Forelimb muscle (tissue), 1 donor: ENCODE measurements at places on chromosomes 13 and 19. TPM values are rescaled to one million over a fixed set of nuclear protein-coding genes. Genes with fewer than 3 reads are reported as not detected.

- DNase-seq, result no peak
Observed at GRCh38 chr13:97311956-97312355, 89.8 kb downstream of the MBNL2 start.

DNA sequence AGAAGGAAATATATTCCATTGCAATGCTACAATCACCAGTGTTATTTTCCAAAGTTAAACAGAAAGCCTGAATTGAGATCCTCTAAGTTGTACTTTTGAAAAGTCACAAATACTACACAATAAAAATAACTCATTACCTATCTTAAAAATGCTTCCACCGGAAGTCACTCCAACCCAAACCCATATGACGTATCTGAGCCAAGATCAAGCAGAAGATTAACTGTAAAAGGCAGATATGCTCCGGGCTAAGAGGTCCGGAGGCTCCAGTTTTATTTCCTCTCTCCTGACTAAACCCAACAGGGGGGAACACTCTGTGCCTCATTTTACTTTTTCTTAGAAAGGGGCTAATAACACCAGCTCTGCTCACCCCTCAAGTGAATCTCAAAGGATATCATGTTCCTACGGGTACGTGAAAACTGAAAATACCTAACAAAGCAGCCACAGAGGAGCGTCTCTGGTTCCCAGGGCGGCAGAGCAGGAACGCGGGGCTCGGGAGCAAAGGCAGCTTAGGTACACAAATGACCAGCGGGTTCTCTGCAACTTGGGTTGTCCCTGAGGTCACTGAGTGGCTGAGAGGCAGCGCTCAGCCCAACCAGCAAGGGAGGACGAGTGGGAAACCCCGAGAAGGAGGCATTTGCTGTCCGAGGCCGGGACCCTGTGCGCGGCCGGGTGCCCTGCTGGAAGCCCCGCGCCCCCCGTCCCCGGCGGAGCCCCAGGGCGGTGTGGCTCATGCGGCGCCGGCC, 750 bp downstream of the RAB20 start:
- no peak for DNase-seq

- no peak for DNase-seq
Observed at GRCh38 chr19:34356875-34357274, 8.1 kb upstream of the GPI start.

NCCRP1 gene
- 0.06 TPM for polyA plus RNA-seq
